NCI-H1436 treated with DMSO at 0.1 percent for 48 hours (cell line): ENCODE measurements at places on chromosomes 6 and 20.

GRCh38 chr6:57210060-57210459 lies 12.0 kb downstream of the RAB23 start:
- no peak for DNase-seq

DNA sequence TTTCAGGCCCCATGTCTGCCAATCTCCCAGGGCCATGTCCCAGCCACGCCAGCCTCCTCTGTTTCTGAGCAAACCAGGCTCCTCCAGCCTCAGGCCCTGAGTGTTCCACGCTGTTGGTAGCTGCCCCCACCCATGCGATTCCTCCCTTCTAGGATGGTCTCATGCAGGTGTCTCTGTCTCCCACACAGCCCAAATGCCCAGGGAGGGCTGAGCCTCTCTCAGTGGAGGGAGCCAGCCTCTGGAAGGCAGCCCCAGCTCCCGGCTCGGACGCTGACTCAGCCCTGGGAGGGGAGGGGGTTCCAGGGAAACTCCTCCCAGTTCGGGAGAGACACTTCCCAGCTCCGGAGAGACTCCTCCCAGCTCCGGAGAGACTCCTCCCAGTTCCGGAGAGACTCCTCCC lies 122.9 kb upstream of the AFDN start:
- no peak for DNase-seq

GRCh38 chr6:153088796-153089195 lies 42.3 kb downstream of the RGS17 start:
- no peak for DNase-seq

DNA sequence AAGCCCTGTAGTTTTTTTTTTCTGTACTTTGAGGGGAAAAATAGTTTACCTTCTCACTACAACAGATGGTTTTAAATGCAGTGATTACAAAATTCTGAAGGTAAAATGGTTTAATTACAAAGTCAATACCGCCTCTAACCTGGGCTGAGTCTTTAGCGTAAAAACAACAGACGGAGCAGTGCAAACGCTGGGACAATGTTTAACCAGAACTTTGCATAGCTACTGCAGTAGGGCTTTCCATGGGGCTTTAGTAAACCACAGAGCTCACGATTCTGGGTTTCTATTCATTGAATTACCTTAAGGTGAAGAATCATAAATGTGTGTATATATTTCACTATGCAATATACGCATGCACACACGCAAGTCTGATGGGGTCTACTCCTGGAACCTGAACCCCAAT lies 77.9 kb downstream of the RFX6 start:
- no peak for DNase-seq

DNA sequence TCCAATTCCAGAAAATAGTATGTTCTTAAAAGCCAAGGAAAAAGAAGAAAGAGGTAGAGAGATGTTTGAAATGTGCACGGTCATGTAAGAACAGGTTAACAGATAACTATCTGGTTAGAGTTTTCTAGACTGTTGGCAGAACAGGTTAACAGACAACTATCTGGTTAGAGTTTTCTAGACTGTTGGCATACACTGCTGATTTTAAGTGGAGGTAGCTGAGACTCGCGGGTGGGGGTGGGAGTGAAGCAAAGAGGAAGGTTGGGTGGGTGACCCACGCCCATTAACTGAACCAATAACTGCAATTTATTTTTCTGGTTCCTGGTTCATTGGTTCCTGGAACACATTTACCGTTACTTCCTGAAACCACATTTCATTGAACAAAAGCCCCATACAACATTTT lies 157.5 kb downstream of the ELOVL4 start:
- no peak for DNase-seq

- no peak for DNase-seq
These were observed 135.1 kb downstream of the ZFP64 start for GRCh38 chr20:52056203-52057062.

GRCh38 chr20:25059866-25060465 lies 2.0 kb upstream of the ACSS1 start:
- DNase-seq: no peak

- no peak for DNase-seq
These were observed 3.9 kb downstream of the ACSS2 start for GRCh38 chr20:34880215-34880850.

GRCh38 chr6:129667034-129667433 lies 42.9 kb downstream of the ARHGAP18 start:
- DNase-seq: no peak

- no peak for DNase-seq
These were observed 25.9 kb downstream of the RIN2 start for GRCh38 chr20:19783966-19784401.

- no peak for DNase-seq
These were observed 11.5 kb upstream of the DSTN start for GRCh38 chr20:17558154-17558940.

GRCh38 chr6:168007592-168008338 lies 10.3 kb downstream of the KIF25 start:
- no peak for DNase-seq

DNA sequence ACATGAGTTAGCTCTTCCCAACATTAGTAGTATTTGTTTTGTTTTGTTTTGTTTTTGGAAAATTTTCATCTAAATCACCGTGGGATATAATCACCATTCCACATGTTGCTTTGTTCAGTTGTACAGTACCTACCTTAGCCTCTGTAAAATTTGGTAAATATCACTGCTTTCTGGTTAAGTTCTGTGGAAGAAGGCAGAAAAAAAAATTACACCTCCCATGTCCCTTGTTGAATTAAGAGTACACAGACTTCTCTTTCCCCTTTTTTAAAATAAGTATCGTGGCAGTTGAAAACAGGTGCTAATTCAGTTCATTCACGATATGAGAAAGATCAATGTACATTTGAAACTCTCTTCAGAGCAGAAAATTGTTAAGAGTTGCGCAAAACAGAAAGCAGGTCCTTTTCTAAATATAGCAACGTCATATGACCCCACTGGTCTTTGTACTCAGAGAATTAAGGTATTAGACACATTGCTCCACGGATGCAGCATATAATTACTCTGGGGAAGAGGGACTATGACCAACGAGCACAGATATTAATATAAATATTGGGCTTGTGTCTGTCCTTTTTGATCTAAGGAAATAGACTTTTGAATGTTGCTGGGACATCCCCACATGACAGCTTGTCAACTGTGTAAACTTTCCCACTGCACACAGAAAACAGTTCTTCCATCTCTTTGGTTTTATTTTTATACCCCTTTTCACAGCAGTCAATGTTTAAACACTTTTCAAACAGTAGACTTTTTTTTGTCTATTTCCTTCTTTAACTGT lies 58.6 kb upstream of the ZNF217 start:
- no peak for DNase-seq

DNA sequence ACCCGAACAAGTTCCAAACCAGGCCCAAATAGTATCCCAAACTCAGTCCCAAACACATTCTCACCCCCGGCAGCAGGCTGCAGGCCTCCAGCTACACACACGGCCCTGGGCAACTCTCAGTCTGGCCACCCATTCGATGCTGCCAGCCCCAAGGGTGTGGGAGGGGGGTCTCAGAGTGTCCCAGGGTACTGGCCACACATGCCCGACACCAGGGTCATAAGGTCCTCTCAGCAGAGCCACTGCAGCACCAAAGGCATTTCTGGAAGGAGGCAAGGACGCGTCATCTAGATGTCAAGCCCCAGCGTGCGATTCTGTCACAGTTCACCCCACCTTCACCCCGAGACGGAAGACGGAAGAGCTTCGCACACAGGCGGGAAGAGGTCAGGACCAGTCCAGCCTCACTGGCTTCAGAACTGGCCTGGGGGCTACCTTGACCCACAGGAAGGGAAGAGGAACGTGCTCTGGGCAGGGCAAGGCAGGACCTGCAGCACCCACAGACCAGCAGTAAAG lies 9.5 kb downstream of the MYL9 start:
- DNase-seq: no peak

DNA sequence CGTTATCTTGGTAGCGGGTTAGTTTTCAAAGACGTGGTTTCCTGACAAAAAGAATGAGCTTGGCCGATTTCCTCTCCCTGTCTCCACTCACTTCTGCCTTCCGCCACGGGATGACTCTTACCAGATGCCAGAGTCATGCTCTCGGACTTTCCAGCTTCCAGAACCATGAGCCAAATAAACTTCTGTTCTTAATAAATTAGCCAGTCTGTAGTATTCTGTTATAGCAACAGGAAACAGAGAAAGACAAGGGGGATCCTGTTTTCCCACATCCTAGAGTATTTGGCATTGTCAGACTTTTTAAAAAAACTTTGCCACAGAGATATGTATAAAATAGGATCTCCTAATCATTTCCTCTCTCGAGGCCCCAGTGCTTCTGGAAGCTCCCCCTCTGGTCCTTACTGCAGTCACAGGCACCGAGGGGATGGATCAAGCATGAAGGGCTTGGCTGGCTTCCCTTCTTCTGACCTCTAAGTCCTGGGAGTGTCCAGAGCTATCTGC lies 84.9 kb upstream of the NAA20 start:
- no peak for DNase-seq

DNA sequence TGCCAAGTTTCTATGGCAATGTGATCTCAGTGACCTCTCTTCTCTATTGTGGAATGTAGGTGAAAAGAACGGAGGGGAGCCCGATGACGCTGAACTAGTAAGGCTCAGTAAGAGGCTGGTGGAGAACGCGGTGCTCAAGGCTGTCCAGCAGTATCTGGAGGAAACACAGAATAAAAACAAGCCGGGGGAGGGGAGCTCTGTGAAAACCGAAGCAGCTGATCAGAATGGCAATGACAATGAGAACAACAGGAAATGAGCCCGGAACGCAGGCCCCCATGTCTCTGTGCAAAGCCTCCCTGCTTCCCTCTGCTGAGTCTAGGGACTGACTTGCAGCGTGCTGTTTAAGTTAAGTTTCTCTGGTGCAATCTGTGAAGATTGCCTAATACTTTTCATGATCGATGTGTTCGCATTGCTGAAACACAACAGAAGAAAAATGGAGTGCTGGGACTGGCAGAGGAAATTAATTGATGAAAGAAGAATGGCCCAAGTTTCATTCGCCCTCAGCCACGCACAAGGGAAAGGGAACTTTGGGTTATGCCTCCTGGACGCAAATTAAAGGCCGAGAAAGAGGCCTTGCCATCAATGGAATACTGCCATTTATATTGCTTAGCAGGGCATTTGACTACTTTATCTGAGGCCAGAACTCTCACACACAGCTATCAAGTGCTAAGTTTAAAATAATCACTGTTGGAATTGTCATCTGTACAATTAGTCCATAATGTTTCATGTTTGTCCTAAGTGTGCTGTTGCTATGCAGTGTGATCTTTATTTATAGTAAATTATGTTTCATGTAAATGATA lies 146.4 kb downstream of the AKAP7 start:
- no peak for DNase-seq

DNA sequence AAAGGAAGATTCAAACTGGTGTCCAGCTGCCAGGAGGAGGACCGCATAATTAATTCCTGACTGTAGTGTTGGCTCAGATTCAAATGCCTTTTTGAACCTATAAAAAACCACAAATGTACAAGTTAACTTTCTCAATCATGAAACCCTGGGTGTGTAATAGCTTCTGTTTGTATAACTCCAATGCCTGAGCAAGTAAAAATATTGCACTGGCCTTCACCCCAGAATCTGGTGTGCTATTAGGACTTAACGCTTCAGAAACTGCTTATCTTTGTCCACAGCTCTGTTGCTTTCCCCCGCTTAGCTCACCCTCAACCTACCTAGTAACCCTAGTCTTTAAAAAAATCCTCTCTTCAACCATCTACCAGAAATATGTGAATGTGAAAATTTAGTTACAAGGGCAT lies 119.1 kb upstream of the MAP7 start:
- DNase-seq: no peak

DNA sequence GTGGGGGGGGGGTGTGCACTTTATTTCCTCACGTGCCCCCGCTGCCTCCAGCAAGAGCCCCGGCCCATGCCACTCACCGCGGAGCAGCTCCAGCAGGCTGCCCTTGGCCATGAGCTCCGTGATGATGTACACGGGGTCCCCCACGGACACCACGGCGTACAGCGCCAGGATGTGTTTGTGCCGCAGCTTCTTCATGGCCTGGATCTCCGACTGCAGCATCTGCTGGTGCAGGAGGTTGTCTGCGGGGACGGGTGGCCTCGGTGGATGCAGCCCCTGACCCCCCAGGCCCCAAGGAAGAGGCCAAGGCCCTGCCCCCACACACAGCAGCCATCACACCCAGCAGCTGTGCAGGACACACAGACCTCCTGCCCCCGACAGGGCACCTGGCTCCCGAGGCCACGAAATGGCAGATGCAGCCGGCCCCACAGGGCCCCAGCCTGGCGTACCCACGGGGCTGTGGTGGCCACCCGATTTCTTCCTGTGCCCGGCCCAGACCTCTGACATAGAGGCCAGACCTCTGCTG lies 4.7 kb downstream of the PTK6 start:
- DNase-seq: no peak

GRCh38 chr6:28315628-28316027 lies 20.3 kb downstream of the ZSCAN31 start:
- no peak for DNase-seq

- DNase-seq: no peak
These were observed 1.3 kb downstream of the MAPK14 start for GRCh38 chr6:36028877-36029324.

DNA sequence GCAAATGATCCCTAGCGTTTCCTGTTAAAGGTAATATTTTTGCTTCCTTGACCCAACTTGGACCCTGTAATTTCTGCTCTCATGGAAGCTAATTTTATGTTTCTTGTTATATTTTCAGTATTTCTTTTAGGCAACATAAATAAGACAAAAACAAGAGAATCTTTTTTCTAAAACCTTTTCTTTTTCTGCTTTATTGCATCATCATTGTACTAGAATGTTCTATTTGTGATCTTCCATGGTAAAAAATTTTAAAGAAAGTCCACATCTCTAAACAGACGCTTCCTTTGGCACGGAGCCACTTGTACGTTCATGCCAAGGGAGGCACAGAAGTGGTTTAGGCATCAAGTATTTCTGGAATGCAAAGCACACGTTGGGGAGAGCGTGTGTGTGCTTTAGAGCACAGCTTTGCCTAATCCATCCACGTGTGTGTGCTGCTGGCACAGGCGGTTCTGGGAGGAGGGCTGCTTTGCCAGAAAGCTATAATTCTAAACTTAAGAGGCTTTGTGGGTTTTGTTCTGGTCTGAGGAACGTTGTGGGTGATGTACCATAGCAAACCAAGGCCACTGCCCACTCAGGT lies 98.3 kb downstream of the SASH1 start:
- no peak for DNase-seq

DNA sequence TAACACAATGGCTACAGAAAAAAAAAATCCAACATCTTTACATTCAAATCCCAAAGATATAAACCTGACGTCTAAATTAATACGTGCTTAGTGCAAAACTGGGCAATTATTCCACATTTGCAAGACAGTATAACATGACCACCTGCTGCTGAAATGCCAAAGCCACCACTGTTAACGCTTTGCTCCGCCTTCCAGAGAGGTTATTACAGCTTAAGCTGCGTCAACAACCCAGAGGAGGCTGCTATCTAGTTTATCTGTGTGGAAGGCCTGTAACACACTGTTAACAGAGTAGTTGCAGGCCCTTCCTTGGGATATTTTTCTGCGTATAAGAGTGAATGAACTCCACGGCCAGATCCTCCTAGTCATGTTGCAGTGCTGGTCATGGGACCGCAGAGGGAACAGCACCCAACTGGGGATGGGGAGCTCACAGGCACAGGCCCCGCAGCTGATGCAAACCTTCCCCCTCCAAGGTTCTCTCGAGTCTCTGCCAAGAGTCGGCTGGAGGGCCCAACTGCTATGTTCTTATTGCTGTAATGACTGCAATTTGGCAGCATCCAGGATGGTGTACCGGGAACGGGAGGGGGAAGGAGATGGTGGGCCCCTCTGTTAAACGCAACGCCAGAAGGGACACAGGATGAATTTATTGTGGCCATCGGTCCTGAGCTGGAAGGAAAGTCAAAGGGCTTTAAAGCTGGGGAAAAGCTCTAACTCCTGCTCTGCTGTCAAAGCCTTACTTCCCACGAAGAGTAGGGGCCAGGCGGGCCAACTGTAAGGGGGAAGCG lies 993 bp upstream of the NCOA7 start:
- peak; percentile 74 for DNase-seq

GRCh38 chr6:30915591-30915946 lies 1.5 kb downstream of the VARS2 start:
- DNase-seq: no peak
